WERI-Rb-1 (cell line): ENCODE measurements at places on chromosomes 7 and 10.
A peak's percentile ranks its signal among the peaks of the same experiment; 100 is the strongest.

GRCh38 chr7:5177060-5177459, 13.0 kb upstream of the WIPI2 start:
- peak; percentile 97 for DNase-seq

DNA sequence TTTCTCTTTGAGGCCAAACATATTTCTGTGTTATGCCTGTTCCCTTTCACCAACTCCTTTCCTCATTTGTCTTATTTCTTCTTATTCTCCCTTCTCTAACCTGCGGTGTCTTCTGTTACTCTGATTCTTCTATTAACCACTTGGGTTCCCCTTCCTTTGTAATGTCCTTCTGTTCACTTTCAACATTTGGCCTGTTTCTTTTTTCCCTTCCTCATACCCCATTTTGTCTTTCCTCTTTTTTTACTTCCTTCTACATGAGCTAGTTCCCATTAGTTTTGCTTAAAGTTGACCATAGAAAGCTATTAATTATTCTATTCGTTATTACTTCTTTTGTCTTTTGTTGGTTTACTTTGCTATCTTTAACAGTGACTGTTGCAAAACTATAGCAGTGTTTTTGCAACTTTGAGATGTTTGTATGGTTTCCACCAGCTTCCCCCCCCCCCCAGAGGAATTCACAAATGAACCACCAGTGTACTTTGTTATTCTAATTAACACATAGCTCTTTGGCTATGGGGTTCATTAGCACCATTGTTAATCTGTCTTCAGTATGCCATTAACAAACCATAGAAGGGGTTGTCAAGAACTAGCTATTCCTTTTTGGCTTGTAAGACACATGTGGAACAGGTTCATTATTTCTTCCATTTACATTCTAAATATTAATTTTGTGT, 2.9 kb downstream of the LRGUK start:
- no peak for DNase-seq

DNA sequence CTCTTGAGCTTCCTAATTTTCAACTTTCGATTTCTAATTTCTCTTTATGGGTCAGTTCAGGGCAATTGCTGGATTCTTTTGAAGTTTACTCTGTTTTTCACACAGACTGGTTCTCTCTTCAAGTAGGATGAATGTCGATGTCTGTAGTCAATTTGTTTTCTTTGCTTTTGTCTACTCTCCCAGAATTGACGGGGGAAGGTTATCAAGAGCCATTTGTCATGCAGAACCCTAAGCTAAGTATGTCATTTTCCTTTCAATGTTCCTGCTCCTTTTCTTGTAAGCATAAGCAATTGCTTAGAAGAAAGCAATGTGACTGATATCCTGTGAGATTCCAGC, 53.7 kb downstream of the SLC39A12 start:
- no peak for DNase-seq

GRCh38 chr7:3092468-3092867, 48.8 kb upstream of the CARD11 start:
- DNase-seq: no peak

DNA sequence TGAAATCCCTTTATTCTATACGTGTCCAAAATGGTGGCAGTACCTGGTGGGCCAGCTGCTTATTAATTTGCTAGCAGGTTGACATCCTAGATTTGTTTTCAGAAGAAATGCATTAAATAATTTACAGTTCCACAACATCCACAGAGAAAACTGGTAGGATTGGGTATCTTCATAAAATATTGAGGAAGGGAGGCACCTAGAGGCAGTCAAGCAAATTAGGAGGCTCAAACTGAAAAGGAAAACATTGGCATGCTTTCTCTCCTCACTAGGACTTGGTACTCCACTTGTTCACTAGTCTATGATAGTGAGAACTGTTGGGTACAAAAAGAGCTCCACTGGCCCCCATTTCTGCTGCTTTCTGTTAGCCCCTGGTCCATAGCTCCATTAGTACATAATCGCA, 18.3 kb upstream of the LRGUK start:
- no peak for DNase-seq

DNA sequence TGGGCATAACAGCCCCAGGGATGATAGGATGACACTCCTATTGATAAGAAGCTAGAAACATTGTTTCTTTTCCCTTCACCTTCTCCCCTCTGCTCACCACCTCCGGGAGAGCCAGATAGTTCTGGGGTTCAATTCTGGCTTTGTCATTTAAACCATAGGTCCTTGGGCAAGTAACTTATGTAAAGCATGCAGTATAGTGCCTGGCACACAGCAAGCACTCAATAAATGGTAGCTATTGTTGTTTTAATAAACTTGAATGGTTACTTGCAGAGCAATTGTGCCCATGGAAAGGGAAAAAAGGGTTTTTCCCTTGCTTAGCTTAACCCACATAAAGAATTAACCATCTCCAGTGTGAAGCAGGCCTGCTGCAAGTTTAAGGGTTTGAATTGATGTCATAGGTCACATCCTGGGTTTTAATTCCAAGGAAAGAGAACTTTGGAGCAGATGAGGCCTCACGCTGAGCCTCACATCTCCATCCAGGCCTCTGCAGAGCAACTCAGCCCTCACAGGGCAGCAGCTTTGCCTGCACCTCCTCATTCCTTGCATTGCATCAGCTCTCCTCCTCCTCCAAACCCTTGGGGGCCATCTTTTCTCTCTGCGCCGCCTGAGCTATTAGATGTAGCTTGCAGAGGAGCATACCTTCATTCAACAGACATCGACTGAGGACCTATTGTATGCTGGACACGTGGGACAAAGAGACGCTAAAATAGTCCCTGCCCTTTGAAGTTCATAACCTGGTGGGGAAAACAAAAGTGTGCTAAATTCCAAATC, 22.9 kb downstream of the ZNF775 start:
- peak; percentile 11 for DNase-seq

DNA sequence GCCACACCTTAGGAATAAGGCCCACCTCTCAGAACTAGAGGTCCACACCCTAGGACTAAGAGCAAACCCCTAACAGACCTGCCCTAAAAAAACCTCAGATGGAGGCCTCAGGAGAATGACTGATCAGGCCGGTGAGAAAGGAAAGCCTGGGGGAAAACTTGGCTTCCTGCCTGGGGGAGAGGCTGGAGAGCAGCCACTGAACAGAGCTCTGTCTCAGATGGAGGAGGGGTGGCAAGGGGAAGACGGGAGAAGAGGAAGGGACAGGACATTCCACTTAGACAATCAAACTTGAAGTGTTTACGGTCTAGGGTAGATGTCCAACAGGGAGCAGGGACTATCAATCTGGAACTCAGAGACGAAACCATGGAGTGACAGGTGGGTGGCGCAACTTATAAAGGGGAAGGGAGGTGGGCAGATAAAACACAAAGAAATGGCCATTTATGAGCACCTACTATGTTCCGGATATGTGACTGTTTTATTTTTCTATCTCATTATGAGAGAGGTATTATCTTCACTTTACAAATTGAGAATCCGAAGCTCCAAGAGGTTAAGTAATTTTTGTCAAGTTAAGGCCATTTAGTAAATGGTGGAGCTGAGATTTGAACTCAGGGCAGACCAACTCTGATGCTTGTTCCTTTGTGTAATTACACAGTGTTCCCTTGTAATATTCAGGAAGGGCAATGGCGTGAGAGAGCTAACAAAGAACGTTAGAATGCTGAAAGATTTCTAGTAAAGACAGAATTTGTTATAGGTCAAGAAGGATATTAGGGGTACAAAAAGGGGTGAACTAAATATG, 82.6 kb downstream of the DNMBP start:
- DNase-seq: no peak

DNA sequence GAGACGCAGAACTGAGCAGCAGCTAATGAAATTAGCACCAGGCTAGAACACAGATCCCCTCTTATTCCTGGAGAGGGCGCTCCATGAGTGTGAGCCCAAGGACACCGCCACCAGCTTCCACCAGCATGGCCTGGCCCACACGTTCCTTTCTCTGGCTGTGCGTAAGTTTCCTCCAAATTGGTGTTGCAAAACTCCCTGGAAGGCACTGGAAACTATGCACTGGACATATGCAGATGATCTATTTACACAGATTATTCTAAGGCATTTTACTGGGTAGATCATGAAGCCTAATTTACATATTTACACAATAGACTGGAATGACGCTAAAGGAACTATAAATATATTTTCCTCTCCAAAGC, 455.6 kb upstream of the FOXK1 start:
- peak; percentile 47 for DNase-seq

DNA sequence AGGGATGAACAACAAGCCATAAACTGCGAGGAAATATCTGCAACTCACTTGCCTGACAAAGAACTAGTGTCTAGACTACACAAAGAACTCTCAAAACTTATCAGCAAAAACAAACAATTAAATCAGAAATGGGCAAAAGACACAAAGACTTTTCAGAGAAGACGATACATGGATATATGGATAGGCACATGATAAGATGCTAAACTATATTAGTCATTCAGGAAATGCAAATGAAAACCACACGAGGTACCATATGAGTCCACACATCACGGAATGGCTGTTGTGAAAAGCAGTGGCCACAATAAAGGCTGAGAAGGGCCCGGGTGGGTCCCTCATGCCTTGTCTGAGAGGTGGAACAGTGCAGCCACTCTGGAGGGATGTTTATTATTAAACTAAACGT, 267.8 kb downstream of the WDR37 start:
- DNase-seq: no peak

GRCh38 chr10:52664629-52665028, 108.0 kb downstream of the MBL2 start:
- no peak for DNase-seq

DNA sequence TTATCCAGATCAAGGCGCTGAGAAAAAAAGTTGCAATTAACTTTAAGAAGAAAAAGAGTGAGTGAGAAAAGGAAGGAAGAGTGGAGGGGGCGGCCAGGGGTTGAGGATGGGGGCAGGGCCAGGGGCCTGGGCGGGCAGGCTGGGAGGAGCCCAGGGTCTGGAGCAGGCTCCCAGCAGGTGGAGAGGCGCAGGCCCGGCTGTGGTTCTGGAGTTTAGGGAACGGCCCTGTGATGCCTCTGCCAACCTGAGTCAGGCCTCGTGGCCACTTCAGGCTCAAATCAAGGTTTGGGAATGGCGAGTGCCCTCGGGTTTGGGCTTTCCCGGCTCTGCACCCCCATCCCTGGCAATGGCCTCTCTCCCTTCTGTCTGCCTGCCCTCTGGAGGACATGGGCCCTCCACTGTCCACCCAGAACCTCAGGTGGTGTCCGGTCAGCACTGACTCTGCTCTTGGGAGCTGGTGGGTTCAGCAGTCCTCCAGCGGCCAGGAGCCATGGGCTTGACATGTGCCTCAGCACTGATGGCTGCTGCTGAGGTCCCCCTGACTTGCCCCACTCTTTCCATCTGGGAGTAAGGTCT, 41.0 kb upstream of the EMX2 start:
- no peak for DNase-seq

DNA sequence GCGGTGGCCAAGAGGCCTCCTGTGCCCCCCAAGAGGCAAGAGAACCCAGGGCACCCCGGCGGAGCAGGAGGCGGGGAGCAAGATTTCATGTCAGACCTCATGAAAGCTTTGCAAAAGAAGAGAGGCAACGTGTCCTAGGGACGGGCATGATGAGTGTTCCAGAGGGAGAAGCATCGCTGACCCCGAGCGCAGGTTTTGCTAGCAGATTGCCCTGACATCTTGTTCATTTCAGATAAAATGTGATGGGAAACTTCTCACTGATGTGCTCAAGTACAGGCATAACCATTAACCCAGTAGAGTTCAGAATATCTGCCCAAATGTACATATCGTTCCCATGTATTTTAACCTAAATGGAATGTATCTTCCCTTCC, 129.2 kb downstream of the APBB1IP start:
- no peak for DNase-seq

GRCh38 chr7:100044718-100045117, 4.9 kb upstream of the ZSCAN21 start:
- no peak for DNase-seq

DNA sequence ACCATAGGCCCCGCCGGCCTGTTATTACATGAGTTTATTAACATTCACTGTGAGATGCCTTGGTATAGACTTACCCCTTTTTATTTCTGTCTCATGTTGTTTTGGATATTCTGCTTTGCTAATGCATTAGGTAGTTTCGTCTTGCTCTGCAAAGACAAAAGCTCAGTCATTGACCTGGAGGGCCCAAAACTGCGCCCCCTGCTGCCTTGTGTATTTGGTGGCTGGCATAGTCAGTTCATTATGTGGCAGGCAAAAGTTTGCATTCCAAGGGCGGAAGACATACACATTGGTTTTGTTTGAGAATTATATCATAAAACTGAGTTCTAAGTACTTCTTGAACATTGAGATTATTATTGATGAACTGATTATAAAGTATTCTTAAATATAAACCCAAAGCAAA, 372.5 kb downstream of the SDK1 start:
- DNase-seq: peak; percentile 37

DNA sequence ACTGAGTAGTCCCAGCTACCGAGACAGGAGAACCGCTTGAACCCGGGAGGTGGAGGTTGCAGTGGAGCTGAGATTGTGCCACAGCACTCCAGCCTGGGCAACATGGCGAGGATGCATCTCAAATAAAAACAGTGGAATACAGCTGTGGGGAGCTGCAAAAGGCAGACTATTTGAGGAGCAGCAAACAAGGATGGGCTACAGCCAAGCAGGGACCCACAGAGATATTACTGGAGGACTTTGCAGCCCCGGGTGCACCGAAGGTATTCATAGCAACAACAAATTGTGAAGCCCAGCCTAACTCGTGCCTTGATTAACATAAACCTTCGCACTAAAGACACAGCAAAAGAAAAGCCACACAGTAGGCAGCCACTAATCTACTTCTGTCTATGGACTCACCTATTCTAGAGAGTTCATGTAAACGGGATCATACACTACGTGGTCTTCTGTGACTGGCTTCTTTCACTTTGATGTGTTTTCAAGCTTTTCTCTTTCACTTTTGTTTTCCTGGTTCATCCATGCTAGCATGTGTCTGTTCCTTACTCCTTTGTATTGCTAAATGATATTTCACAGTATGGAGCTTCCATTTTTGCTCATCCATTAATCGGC, 34.0 kb downstream of the PODXL start:
- no peak for DNase-seq

DNA sequence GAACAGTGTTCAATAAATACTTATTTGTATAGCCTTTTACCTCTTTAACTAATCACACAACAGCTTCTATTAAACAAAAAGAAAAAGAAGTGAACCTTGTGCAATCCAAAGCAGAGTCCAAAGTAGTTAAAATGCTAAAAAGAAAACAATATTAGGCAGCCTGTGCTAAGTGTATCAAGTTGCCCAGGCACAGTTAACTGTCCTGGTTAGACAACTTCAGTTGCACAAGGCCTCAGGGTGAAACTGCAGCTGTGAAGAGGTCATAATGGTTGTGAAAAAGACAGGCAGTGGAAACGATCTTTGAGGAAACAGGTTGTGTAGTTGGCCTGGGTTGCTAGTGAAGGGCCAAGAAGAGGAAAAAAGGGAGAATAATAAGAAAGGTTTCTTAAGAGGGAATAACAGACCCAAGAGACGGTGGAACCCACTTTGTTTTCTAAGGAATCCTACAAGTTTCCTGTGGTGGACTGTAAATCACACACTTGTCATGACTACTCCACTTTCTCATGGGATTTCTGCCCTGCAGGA, 6.0 kb upstream of the CROT start:
- DNase-seq: no peak

DNA sequence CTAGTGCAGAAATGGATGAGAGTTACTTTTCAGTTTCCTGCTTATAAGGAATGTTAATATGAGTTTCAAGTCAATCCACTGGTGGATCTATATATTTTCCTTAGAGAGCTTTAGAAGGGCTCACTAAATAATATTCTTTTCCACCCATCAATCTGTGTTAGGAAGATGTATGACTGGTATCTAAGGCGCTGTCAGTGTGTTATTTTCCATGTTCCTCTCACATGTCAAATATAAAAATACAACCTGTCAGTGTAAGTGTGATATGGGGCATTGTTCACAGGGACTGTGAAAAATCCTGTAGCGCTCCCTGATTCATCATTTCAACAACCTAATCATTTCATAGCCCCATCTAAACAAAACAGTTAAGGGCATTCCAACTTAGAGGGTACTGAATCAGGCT, 203.1 kb downstream of the TMEM26 start:
- DNase-seq: no peak
